ENCODE measurements at places on chromosomes 1 and 21. TPM values are rescaled to one million over a fixed set of nuclear protein-coding genes. Genes with fewer than 3 reads are reported as not detected.

- DNase-seq: no peak
Observed at GRCh38 chr1:6958407-6959030, 173.3 kb downstream of the CAMTA1 start.

- no peak for DNase-seq
Observed at GRCh38 chr21:25822981-25823380, 88.2 kb downstream of the GABPA start.

DNA sequence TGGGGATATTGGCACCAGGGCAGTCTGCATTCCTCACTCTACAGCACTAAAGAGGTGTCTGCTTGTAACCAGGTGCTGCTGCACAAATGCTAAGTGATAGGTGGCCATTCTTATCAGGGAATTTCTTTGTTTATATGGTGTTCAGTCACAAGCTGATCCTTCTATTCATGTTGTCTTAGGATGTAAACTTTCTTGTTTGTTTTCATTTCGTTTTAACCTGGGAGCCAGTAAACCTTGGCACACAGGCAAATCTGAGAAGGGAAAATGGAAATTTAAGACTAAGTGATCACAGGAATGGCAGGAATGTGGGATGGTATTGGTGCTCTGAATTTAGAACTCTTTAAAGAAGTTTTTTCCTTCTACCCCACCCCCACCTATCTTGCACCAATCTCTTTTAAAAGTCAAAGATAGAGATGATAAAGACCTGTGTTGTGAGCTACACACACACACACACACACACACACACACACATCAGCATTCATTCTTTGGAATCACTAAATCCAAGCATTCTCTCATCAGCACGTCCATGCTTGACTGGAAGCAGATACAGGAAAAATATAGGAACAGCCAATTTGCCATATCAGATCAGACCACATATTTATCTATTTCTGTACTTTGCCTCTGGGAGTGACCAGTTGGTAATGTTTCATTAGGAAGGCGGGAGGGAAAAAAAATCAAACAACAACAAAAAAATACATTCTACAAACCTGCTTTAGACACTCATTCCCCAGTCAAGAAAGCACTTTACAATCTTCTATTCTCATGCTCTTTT, 451.4 kb upstream of the ADGRL2 start:
- DNase-seq: no peak

DNA sequence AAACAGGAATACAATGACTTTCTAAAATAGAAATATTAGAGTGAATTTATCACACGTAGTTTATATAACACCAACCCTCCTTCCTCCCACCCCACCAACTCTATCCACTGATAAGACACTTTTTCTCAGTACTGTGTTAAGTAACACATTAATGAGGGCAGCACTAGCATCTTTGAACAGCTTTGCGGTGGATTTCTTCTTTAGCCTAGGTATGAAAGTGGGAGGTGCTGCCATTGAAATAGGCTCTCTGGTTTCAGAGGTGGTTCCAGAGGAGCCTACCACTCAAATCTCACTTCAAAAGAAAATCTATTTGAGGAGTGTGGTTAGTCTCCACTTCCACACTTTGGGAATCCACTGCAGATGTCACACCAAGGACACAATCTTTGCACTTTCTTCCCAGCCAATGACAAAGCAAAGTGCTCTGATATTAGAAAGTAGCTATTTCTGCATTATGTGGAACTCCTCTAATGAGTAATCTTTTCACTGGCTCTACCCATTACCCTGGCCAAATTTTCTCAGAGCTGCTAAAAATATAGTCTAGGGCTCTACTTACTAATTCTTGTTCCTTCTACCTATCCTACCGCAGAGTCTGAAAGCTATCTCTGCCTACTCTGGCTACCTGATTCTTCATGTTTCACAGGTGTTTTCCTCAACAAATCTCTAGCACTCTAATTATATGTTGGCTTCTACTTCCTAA, 1667.8 kb downstream of the MRPL39 start:
- no peak for DNase-seq

- no peak for DNase-seq
Observed at GRCh38 chr1:200638073-200638472, 17.5 kb upstream of the KIF14 start.

- no peak for DNase-seq
Observed at GRCh38 chr1:79302380-79302930, 295.9 kb upstream of the ADGRL4 start.

GRCh38 chr1:4894566-4894965, 240.2 kb downstream of the AJAP1 start:
- peak; percentile 10 for DNase-seq

DNA sequence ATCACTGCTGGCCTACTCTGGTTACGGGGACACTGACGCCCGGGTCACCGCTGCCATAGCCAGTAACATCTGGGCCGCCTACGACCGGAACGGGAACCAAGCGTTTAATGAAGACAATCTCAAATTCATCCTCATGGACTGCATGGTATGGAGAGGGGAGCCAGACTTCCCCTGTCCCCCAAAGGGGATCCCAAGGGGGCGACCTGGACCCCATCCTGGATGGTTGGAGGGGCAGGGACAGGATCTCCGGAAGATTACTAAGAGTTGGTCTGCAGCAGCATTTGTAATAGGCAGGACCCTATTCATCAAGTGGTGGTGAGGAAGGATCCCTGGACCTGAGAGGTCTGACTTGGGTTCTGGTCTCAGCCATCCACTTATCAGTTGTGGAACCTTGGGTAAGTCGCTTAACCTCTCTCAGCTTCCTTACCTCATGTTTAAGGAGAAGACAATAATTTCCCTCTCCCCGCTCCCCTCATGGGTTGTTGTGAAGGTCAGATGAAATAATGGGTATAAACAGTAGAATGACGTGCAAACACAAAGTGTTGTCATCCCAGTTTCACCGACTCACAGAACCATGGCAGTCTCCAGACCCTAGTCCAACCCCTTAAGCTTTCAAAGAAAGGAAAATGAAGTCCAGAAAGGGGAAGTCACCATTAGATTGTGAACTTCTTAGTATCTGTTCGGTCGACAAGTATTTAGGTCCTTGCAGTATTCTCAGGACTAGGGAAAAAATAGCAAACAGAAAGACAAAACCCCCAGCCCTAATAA, 883 bp downstream of the LAMTOR2 start:
- no peak for DNase-seq

DNA sequence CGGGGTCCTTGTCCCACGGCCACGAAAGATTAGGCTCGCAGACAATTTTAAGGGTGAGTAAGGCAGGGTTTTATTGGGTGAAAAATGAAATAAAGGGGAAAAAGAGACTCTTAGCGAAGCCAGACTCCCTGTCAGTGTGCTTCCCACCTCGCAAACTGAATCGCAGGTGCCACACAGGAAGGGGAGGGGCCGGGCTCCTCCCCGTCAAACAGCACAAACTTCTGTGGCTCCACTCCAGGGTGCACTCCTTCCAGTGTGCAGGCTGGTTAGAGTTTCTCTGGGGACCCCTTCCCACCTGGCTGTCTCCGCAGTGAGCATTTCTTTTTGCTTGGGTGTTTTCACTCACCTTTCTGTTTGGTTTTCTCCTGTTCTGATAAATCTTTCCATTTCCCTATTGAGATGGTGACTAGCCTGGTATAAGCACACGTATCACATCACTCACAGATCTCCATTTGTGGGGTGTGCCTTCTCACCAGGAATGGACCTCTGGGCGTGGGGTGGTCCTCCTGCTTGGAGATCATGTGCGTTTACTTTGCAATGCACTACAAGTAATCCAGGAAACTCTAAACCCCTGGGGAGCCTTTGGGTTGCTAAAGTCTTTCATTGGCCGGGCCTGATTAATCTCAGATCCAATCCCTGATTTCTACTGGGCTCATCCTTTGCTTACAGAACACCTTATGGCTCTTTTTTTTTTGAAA, 37.6 kb upstream of the GALNT2 start:
- no peak for DNase-seq

DNA sequence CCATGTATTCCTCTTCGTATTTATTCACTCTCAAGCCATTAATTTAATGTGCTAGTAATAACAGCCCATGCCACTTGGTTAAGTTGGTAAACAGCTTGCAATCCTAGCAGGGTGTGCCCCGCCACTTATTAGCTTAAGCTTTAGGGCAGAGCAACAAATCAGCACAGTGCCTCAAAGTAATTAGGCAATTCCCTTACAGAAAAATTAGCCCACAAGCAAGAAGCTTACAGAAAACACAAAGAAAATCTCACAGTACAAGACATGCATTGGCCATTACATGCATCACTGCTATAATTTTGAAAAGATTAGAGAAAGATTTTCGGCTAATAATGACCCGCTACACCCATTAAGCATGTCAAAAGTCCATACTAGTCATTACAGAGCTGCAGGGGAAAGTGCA, 47.6 kb downstream of the TGFB2 start:
- DNase-seq: no peak

DNA sequence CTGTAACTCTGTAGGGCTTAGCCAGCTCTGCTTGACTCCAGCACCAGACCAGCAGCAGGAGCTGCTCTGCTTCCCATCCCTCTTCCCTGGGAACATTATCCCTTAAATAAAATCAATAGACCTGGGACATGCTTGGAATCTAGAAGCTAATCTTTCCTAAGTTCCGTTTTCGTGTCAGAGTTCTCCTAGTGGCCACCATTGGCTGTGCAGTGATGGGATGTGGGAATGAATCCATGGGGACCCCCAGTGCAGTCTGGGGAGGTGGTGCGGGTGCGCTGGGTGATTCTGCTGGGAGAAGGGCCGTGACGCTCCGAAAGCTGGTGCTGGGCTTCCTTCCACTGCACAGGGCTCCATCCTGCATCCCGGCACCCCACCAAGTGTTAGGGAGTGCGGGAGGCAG, 202.7 kb downstream of the CAMTA1 start:
- no peak for DNase-seq

DNA sequence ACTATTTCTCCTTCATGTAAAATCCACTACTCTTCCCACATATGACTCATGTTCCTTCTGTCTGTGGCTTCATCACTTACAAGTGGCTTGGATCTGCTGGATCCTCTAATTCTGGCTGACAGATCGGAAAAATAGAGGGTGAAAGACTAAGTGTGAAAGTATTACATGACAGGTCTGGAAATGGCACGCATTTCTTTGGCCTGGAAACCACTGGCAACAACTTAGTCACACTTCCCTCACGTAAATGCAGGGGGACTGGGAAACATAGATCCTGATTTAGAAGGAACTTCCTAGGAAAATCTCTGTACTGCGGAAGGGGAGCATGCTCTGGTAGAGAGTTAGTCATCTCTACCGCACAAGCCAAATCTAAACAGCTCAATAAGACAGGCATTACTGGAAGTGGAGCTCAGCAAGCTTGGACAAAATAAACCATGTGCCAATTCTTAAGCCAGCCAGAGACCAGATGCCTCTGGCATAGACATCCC, 305.4 kb upstream of the PTBP2 start:
- DNase-seq: no peak

DNA sequence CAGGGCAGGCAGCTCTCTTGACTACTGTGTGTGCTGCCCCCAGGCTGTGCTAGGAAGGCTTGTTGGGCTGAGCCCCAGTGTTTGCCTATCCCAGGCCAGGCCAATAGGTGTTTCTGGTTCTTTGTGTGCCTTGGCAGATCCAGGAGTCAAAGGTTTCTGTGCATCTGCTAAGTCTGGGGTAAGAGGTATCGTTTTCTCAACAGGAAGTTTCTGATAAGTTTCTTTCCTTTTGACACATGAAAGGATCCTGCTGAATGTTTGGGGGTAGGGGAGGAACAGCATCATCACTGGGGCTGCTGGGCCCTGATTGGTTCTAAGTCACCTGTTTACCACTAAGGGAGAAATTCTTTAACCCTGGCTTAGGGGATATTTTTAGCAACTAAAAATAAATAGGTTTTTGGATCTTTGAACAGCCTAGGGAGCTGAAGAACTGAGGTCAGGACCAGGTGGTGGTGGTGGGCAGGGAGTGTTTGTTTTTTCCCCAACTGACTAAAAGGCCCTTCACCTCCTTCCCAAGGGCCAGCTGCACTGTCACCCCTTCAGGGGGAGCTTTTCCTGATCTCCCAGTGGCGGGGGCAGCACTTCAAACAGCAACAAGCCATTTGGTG, 85.1 kb downstream of the KCNN3 start:
- no peak for DNase-seq

DNA sequence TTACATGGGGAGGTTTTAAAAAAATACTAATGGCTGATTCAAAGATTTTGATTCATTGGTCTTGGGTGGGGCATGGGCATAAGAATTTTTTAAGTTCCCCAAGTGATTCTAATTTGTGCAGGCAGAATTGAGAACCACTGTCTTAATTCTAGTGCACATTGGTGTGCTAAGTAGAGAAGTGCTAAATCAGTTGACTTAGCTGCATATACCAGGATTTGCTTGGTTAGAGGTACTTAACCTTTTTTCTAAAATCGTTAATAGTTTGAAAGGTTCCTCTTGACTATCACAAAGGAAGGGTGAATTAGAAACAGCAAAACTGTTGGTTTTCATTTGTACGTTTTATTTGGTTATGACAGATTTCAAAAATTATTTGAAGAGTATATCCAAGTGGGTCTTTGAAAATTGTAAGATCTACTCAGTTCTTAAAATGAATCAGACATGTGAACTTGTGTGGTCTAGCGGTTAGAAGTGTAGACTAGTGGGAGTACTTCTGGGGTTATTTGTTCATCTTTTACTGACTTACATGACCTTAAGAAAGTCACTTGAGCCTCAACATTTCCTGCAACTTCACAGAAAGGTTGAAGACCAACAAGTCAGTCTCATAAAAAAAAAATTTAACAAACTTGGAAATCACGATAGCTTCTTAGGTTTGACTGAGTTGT, 66.7 kb downstream of the RPAP2 start:
- no peak for DNase-seq

DNA sequence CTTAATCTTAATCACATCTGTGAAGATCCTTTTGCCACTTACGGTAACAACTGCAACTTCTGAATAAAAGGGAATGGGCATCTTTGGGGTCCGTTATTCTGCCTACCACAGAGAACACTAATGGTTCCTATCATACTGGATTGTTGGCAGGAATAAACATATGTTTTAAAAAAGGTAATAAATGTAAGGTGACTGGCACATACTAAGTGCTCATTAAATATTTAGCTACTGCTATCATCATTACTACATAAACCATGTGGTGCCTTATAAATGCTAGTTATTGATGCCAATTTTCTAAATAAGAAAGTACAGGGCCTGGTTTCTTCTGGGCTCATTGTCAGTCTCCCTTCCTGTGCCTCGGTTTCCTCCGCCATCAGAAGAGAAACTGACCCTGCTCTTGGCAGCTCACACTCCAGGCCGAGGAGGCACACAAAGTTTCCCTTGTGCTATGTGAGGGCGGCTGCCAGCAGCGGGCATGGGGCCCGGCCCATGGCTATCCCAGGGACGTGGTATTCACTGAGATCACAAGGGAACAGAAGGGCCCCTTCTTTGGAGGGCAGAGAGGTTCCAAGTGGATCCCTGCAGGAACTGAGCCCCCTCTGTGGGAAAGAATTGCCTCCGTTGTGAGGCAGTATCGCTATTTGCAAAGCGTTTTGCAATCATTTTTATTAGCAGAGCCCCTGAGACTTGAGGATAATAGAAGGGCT, 26.2 kb downstream of the NAV1 start:
- DNase-seq: no peak

Gene FMO3
- polyA plus RNA-seq: 1.4 TPM

Gene SH2D1B
- 0.08 TPM for polyA plus RNA-seq

Gene CORT
- polyA plus RNA-seq: 0.43 TPM

Gene PDE9A
- 33.2 TPM for polyA plus RNA-seq

Gene FAM72D
- 0.25 TPM for polyA plus RNA-seq

Gene CHIA
- not detected for polyA plus RNA-seq

Gene SPRR2F
- polyA plus RNA-seq: not detected

Gene ECM1
- polyA plus RNA-seq: 40.8 TPM

Gene NCMAP
- 0.20 TPM for polyA plus RNA-seq

Gene CYP4Z1
- 0.25 TPM for polyA plus RNA-seq

Gene ROR1
- polyA plus RNA-seq: 5.9 TPM

Gene PGLYRP4
- polyA plus RNA-seq: 0.10 TPM

Gene MYOG
- not detected for polyA plus RNA-seq

Gene WNT3A
- polyA plus RNA-seq: not detected

Data from urinary bladder (tissue), 4 donors.